Peyer's patch (tissue), 4 donors: ENCODE measurements at places on chromosomes 2 and 18.

DNA sequence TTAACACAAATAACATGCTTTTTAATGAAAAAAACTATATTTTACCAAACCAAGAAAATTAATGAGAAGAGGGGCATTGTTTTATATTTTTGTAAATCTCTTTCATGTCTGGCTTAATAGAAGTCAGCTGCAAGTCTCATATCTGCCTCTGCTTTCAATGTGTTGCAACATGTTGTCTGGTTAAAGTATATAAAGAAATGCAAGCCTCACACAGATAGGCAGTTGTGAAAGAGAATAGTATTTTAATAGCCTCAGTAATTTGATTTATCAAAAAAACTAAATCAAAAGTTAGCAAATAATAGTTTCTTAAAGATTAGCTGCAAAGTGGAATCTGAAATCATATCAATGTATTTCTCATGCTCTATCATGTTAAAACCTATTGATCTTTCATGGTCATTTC lies 52.9 kb upstream of the NCOA1 start:
- DNase-seq, result no peak

DNA sequence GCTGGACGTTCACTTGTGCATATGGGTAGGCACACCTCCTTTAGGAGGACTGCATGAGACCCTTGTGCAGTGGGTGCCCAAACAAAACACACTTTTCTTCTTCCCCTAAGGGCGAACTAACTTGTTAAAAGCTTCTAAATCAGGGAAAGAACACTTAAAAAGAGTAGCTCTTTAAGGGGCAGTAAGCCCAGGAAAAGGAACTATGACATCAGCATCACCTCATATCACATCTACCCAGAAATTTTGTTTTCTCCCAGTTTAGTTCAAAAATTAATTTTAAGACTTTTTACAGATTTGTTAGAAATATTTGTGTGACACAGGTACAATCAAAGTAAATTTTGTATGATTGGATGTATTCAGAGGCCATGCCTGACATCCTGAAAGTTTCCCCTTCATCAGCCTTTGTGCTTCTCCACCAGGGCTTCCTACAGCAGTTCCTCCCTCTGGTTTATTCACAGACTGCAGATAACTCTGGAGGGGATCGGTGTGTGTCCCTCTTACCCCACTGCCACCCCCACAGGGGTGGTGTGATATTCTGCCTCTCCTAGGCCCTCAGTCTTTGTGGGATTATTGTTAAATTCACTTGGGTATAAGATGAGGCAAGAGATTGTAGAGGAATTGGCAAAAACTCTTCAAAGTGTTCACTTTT lies 27.6 kb downstream of the BCL2L11 start:
- no peak for DNase-seq

DNA sequence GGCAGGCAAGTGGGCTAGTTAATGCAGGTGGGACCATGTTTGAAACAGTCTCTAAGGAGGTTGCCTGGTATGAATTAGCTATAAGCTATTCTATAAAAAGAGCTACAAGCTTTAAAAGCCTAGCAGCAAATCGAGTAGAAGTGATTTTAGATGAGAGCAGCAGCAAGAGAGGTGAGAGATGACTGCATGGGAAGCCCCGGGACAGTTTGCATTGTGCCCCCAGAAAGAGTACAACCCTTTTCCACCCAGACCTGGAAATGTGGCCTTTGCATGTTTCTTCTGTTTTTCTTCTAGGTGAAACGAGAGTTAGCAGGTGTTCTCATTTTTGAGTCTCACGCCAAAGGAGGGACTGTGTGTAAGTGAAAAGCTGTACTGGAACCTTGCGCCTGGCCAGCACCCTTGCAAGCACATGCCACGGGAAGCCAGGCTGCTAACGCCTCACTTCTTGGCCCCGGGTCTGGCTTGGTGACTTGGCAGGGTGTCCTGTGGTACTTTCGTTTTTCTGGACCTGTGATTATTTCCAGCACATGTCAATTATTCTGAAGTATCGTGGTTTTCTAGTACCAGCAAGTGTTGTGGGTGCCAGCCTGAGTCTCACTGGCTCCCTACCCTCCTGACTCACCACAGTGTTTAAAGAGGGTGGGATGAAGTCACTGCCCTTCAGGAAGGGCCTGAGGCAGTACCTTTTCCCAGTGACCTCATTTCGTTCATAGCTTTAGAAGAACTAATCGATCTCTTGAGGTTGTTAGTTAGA lies 90.3 kb upstream of the MAP3K20 start:
- DNase-seq, result no peak

DNA sequence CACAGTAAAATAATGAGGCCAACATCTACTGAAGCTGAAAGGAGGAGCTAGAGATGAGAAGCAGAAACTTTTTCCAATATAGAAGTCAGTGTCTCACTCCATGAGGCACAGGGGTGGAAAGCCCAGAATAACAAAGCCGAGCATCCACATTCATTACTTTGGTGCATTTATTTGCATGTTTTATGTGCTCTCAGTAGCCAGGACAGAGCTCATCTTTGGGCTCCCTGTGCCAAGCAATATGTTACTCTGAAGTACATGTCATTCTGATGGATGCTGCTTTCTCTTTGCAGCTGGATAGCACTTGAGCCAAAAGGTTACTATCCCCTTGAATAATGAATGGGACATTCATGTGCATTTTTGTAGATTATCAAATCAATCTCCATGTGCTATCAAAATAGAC lies 338.6 kb upstream of the SOX11 start:
- DNase-seq, result no peak

DNA sequence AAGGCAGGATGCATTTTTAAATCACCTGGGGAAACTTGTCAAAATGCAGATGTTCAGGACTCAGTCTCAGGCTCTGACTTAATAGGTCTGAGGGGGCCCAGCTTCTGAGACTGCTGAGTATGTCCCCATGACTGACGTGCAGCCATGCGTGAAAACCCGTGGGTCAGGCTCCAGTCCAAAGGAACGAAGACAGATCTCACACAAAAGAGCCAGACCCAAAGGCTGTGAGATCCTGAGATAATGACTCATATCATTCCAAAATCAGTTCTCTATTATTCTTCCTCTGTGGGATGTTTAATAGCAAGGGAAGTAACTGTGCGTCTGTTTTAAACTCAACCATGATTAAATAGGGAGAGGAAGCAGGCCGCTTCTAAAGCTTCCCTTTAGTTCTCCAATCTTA lies 107.4 kb upstream of the ACAA2 start:
- no peak for DNase-seq

- DNase-seq, result no peak
Observed at GRCh38 chr2:72947952-72948830, 30.9 kb downstream of the EMX1 start.

- no peak for DNase-seq
Observed at GRCh38 chr18:65876310-65876709, 125.5 kb downstream of the CDH7 start.

- no peak for DNase-seq
Observed at GRCh38 chr2:105399207-105399861, 483 bp upstream of the FHL2 start.

GRCh38 chr2:147161746-147162145 lies 683.1 kb upstream of the ACVR2A start:
- no peak for DNase-seq

- no peak for DNase-seq
Observed at GRCh38 chr2:201831469-201831868, 25.1 kb downstream of the CDK15 start.

DNA sequence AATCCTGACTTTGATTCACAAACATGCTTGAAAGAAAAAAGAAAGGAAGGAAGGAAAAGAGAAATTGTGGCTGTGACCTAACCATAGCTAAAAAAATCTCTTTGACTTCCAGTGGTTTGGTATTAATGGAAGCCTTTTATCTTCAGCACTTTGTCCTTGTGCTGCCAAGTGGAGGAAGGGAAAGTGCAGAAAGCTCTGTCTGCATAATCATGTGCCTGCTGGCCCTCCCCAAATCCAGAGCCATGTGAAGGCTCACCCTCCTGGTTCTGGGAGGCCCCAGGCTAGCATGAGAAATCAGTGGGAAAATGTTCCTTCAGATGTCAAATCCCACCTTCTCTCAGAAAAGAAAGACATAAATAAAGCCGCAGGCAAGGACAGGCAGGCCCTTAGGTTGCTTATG lies 48.3 kb upstream of the BMPR2 start:
- no peak for DNase-seq

GRCh38 chr2:170282851-170283250 lies 104.9 kb downstream of the MYO3B start:
- no peak for DNase-seq

DNA sequence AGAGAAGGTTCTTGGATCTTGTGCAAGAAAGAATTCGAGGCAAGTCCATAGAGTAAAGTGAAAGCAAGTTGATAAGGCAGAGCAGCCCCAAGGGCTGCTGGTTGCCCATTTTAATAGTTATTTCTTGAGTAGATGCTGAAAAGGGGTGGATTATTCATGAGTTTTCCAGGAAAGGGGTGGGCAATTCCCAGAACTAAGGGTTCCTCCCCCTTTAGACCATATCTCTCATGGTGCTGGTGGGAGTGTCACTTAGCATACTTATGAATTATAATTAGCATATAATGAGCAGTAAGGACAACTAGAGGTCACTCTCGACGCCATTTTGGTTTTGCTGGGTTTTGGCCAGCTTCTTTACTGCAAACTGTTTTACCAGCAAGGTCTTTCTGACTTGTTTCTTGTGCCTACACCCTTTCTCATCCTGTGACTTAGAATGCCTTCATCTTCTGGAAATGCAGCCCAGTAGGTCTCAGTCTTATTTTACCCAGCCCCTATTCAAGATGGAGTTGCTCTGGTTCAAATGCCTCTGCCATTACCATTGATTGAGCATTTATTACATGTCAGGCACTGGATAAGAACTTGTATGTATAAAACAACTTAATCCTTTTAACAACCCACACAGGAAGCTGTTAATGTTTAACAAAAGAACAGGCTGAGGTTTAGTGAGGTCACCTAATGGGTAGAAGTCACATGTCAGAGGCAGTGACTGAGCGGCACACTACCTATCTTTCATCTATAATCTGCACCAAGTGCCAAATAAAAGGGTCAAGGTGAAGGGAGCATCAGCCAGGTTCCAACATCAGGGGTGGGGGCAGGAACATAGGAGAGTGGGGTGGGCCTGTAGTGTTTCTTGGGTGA lies 250.9 kb downstream of the ICOS start:
- DNase-seq, result no peak

DNA sequence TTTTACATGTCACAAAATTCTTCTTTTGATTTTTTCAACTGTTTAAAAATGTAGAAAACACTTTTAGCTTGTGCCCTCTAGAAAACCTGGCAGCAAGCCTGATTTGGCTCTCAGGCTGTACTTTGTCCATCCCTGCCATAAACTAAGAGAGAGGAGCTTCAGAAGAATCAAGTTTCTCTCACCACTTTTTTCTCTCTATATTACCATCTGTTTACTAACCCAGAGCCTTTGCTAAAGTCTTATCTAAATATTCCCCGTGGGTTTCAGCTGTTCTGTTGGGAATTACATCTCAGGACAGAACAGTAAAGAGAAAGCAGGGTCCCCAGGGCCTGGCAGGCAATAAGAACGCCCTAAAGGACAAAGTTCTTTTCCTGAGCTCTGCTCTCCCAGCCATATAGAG lies 409.1 kb upstream of the CRIM1 start:
- peak; percentile 68 for DNase-seq
